ENCODE measurements at places on chromosomes 3 and 15. TPM values are rescaled to one million over a fixed set of nuclear protein-coding genes. Genes with fewer than 3 reads are reported as not detected.

TAMM41 gene
- 27.4 TPM for total RNA-seq

SCG5 gene
- total RNA-seq, result 2.6 TPM

C3orf70 gene
- total RNA-seq, result 20.4 TPM

GRCh38 chr3:79477242-79477641 is 290.6 kb downstream of the ROBO1 start:
- DNase-seq, result no peak

- no peak for DNase-seq
These were observed 18.9 kb downstream of the PHC3 start for GRCh38 chr3:170162630-170163029.

Data from aorta (tissue), 5 donors.